ENCODE measurements at places on chromosomes 7 and 10.

DNA sequence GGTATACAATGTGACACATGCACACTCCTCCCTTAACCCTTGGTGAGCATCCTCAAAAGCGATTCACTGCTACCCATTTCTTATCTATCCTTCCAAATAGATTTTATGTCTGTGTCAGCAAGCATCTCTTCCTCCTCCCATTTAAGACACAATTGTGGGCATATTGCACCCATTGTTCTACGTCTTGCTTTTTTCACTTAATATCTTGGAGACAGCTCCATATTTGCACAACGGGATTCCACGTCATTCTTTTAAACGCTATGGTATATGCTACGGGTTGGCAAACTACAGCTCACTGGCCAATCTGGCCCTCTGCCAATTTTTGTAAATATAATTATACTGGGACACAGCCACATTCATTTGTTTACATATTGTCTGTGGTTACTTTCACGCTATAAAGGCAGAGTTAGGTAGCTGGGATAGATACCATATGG lies 88.6 kb downstream of the RNF216 start:
- DNase-seq, result peak; percentile 89

DNA sequence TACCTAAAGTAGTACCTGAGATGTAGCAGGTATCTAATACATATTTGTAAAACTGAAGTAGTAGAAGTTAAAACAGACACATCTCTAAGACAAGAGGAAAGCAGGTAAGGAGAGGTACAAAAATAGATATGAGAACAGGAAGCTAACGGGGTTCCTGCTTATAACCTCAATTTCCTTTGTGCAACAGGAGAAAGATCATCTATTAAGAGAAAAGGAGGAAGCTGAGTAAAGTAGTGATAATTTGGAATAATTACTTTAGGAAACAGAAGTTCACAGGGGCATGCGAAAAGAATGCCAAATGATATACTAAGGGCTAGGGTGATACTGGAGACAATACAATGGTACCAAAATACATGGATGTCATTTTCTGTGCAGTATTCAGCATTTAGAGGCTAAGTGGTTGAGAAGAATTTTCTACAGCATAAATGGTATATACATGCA lies 108.7 kb downstream of the NRBF2 start:
- no peak for DNase-seq

GRCh38 chr7:13077466-13077865 lies 390.0 kb downstream of the ARL4A start:
- DNase-seq, result peak; percentile 74

- DNase-seq, result no peak
Observed at GRCh38 chr10:99975942-99976809, 33.6 kb downstream of the DNMBP start.

GRCh38 chr10:66747451-66747850 lies 178.4 kb upstream of the LRRTM3 start:
- DNase-seq, result peak; percentile 100

DNA sequence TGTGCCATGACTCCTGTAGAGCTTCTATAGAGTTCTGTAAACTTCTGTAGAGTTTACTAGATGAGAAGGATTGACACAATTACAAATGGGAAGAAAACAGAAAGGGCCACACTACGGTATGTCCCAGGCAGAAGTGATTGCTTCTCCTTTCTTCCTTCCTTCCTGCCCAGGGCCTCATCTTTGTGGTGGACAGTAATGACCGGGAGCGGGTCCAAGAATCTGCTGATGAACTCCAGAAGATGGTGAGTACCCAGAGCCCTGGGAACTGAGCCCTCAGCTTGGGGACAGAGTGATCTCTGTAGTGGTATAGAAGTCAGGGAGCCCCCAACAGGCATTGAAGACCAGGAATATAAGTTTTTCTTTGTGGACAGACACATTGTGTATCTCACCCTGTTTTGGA lies 1.7 kb downstream of the ARF5 start:
- no peak for DNase-seq

- DNase-seq, result no peak
Observed at GRCh38 chr7:4077980-4078379, 604.1 kb upstream of the FOXK1 start.

- peak; percentile 39 for DNase-seq
Observed at GRCh38 chr7:36648441-36648840, 75.9 kb downstream of the AOAH start.

GRCh38 chr10:35423505-35424306 lies 87.4 kb downstream of the CCNY start:
- DNase-seq, result peak; percentile 97

DNA sequence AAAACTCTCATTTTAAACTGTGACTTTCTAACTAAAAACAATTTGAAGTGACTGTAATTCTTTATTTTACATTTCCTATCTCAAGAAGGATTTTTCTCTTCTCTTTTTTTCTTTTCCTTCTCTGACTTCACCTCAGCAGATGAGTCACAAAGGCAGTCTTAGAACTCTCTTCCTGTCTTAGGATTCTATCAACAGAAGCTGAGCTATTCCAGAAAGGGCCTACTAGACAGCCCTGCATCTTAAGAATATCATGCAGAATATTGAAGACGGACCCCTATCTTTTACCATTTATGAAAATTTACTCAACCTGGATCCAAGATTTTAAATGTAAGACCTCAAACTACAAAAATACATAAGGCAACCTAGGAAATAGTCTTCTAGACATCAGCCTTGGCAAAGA lies 365.7 kb upstream of the SEMA3C start:
- DNase-seq, result peak; percentile 68

GRCh38 chr7:158782761-158783401 lies 46.4 kb downstream of the ESYT2 start:
- peak; percentile 45 for DNase-seq

DNA sequence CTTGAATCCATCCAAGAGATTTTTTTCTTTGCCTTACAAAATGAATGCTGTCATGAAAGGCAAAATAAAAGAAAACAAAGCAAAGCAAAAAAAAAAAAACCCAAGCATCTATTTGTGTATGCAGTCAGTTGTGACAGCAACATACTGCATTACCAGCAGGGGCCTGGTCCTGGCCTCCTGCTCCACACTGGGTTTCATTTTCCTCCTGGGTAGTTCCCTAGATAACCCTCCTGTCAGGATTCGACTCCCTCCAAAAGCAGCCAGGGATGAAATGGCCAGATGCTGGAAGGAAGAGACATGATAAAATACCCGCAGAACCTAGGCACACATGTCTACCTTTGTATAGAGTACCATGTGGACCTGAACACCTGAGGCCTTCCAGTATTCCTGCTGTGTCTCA lies 148.6 kb downstream of the NRCAM start:
- no peak for DNase-seq

DNA sequence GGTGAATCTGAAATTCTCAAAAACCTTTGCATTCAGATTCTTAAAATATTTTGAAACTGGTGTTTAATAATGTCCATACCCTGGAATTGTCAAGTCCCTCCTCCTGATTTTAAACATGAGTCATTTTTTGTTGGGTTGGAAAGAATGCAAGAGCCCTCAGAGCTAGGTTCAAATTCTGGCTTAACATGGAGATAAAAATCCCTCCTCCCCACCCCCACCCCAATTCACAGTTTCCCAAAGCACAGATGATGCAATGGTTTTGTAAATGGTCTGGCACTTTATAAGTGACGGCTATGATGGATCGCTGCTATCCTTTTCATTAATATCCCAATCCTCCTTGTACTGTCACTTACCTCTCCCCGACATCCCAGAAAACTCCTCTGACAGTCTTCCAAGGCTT lies 332.8 kb downstream of the PLXNA4 start:
- no peak for DNase-seq

- DNase-seq, result no peak
Observed at GRCh38 chr7:101900103-101900502, 82.7 kb downstream of the CUX1 start.

DNA sequence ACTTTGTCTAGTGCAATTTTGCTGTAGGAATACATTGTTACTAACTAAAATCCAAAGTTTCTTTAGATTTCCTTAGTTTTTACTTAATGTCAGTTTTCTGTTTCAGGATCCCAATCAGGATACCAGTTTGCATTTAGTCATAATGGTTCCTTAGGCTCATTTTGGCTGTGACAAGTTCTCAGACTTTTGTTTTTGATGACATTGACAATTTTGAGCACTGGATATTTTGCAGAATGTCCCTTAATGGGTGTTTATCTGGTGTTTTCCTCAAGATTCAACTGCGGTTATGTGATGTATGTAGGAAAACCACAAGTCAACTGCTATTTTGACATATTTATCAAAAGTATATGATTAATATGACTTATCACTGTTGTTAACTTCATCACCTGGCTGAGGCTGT lies 482.6 kb downstream of the PCDH15 start:
- no peak for DNase-seq

- no peak for DNase-seq
Observed at GRCh38 chr7:90933041-90933440, 331.2 kb upstream of the FZD1 start.

DNA sequence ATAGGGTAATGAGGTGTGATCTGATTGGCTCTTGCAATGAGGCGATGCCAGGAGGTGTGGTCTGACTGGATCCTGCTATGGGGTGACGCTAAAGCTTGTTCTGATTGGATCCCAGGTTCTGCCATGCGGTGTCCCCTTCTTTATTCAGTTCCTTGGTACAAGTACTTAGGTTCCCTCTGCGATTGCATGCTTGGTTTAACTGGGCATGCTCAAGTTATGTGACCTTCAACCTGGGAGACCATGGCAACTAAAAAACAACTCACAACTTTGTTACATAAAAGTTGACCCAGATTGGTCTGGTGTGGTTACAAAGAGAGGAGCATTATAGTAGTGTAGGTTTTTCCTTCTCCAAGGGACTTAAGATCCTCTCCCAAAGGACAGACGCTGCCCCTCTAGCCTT lies 49.5 kb upstream of the DNAJC1 start:
- DNase-seq, result no peak

- DNase-seq, result no peak
Observed at GRCh38 chr7:66092654-66093053, 17.0 kb downstream of the ASL start.

GRCh38 chr10:75014516-75015230 lies 96.8 kb upstream of the SAMD8 start:
- no peak for DNase-seq

GRCh38 chr10:86164174-86164774 lies 202.3 kb downstream of the GRID1 start:
- no peak for DNase-seq

GRCh38 chr10:71063401-71063800 lies 149.0 kb upstream of the UNC5B start:
- DNase-seq, result no peak

DNA sequence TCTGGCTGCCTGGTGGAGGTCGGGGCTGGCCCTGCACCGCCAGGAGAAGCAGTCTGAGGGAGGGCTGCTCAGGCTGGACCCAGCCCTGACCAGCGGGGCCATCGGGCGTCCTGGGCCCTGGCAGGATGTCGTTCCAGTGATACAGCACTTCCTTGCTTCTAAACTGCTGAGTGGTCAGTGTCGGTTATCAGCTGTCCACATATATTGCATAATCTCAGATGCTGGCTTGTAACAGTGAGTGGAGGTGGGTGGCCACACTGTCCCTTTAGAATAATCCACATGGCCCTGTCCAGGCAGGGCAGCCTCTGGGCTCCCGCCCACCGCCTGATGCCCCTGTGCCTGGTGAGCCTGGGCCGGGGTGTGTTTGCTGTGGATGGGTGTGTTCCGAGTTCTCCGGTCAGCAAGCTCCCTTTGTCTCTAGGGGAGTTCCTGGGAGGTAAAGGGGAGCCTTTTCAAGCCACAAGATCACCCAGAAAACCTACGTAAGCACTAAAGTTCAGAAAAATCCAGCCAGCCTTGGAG lies 86.1 kb downstream of the LHPP start:
- no peak for DNase-seq

- DNase-seq, result no peak
Observed at GRCh38 chr10:29992914-29993313, 66.5 kb downstream of the JCAD start.
